Calu3 (cell line): ENCODE measurements at places on chromosomes 6 and 20. TPM values are rescaled to one million over a fixed set of nuclear protein-coding genes. Genes with fewer than 3 reads are reported as not detected.

Gene TMEM217
- 0.99 and 1.5 TPM in 2 replicates for total RNA-seq

Gene CCN5
- total RNA-seq: 0.94 and 1.9 TPM in 2 replicates

GRCh38 chr6:135861189-135861588 lies 9.7 kb downstream of the PDE7B start:
- no peak for DNase-seq

DNA sequence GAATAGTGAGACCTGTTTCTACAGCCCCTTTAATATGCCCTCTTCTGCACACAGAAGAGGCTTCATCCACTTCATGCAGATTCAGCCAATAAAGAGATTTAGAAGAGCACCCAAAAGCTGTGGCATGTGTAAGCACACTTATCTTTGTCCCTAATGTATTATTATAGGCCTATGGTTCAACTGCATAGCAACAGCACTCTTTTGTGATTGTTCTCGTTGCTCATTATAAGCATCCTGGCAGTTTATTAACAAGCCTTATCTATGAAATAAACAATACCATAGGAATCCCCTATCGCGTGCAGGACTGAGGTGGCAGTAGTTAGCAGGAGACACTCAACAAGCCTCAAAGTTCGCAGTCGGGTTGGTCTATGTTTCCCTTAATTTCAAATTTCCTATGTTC lies 138.5 kb upstream of the BEND6 start:
- DNase-seq: peak; percentile 20
